ENCODE measurements at places on chromosomes 1 and 21. TPM values are rescaled to one million over a fixed set of nuclear protein-coding genes. Genes with fewer than 3 reads are reported as not detected.

DNA sequence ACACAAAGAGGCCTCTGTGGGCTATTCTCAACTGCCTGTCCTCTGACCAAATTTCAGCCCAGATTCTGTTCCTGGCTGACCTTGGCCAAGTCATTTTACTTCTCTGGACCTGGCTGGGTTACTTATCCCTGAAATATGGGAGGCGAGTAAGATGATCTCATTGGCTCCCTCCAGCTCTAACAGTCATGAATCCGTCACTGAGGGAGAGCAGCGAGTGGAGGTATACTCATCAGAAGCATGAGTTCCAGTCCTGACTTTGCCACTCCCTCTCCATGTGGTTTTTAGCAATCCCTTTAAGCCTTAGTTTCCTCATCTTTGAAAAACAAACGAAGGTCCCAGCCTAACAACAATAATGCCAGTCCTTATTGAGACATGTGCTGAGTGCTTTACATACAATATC, 63.5 kb downstream of the CCDC185 start:
- H3K4me3 ChIP-seq: no peak overlapping the region
- no peak for DNase-seq
- H3K4me1 ChIP-seq: no peaks in the 10 kb centered on the region
- no peaks in the 10 kb centered on the region for H3K36me3 ChIP-seq
- no peaks in the 10 kb centered on the region for H3K27me3 ChIP-seq

GRCh38 chr1:20383631-20384030, 93.0 kb downstream of the VWA5B1 start:
- H3K4me1 ChIP-seq: no peaks in the 10 kb centered on the region
- H3K27me3 ChIP-seq: peaks cover 48% of the 10 kb centered on the region
- no peak overlapping the region for H3K4me3 ChIP-seq
- no peak overlapping the region for H3K27ac ChIP-seq
- H3K36me3 ChIP-seq: no peaks in the 10 kb centered on the region

- no peak overlapping the region for H3K4me3 ChIP-seq
- H3K27me3 ChIP-seq: no peaks in the 10 kb centered on the region
- H3K27ac ChIP-seq: no peak overlapping the region
Observed at GRCh38 chr1:229127301-229127700, 143.6 kb upstream of the RAB4A start.

DNA sequence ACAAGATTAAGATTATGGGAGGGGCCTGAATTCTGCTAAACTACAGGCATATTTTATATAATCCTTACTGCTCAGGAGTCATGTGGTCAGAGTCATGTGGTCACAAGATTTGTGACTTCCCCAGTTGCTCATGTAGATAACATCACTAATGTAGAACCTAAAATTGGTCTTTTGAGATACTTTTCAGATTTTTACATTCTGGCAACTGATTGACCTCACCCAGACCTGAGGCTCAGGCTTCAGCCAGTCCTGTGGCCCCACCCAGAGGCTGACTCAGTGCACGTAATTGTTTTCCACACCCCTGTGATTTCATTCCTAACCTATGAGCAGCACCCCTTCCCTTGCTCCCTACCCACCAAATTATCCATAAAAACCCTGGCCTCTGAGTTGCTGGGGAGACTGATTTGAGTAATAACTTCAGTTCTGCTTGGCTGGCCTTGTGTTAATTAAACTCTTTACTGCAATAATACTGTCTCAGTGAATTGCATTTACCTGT, 41.7 kb upstream of the ZNF326 start:
- H3K4me3 ChIP-seq: no peak overlapping the region
- H3K27ac ChIP-seq: peak overlapping the region; percentile 50
- H3K36me3 ChIP-seq: no peaks in the 10 kb centered on the region

GRCh38 chr1:150109586-150109985, 40.1 kb upstream of the PLEKHO1 start:
- no peak overlapping the region for H3K4me3 ChIP-seq
- no peaks in the 10 kb centered on the region for H3K4me1 ChIP-seq
- H3K36me3 ChIP-seq: no peaks in the 10 kb centered on the region
- no peak overlapping the region for H3K27ac ChIP-seq

DNA sequence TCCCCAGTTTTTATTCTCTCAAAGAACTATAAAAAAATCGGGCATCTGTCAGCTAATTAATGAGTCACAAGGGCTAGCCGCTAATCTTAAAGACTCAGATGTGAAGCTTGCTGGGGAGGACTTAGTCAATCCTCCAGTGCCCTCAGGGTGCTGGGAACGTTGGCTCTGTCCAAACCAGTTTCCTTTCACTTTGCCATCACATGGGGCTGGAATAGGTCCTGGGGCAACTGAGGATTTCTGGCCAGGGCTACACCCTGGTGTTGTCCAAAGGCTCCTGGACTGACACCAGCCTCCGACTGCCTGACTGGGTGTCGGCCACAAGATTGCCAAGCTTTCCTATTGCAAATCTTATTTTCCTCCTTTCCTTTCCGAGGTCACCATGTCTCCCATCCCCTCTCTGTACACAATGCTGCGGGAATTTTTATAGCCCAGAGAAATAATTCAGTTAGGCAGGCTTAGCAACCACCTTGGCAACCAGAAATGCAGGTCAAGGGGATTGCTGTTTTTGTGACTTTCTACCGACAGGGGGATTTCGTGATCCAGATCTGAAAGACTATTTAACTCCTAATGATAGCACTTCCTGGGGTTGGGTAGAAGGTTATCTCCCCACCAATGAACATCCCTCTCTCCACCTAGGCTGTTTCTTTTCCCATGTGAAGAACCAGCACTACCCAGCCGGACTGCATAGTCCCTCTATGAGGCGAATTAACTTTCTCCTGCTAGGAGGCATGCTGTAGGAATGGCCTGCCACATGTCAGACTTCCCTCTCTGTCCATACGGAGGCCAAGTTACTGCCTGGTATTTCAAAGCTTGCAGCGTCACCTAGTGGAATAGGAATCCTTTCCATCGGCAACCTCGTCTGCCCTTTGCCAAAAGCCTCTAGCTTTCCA, 29.9 kb upstream of the CTBS start:
- H3K27me3 ChIP-seq: no peaks in the 10 kb centered on the region
- no peaks in the 10 kb centered on the region for H3K36me3 ChIP-seq
- H3K4me1 ChIP-seq: no peaks in the 10 kb centered on the region
- no peak overlapping the region for H3K4me3 ChIP-seq

DNA sequence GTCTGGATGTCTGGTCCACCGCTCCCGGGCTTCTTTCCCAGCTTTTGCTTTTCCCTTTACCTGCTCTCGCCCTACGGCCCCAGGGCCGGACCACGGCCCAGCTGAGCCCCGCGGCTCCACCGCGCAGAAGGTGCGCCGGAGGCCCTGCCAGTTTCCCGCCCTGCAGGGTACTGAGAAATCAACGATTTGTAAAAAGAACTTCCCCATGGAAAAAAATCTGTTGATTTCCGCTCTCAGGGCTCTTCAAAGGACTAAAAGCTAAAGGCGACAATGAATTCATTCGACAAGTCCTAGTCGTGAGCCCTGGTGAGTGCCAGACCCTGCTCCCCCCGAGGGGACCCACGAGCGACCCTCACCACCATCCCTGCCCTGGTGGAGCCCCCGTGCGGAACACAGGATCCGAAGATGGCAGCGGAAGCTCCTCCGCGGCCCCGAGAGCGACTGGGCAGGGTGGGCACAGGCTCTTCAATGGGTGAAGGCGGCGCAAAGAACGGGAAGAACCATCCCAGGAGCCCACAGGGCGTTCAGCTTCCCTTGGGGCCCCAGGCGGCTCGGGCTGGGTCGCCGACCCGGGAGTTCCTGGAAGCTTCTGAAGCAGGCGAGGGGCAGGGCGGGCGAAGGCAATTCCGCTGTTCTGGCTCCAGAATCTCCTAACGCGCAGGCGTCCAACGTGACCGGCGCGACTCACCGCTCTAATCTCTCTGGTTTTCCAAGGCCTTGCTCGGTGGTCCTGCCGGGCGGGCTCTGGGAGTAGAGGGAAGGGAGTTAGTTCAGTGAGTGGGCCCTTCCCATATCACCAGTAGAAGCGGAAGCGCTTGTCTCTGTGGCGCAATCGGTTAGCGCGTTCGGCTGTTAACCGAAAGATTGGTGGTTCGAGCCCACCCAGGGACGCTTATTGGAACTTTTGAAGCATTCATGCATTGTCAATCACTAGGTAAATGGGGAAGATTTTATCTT, 6.6 kb upstream of the RNU1-2 start:
- H3K27me3 ChIP-seq: no peaks in the 10 kb centered on the region
- H3K27ac ChIP-seq: peak overlapping the region; percentile 92
- DNase-seq: peak; percentile 85
- no peaks in the 10 kb centered on the region for H3K36me3 ChIP-seq

- H3K36me3 ChIP-seq: no peaks in the 10 kb centered on the region
- DNase-seq: no peak
- H3K4me3 ChIP-seq: no peak overlapping the region
- H3K4me1 ChIP-seq: no peaks in the 10 kb centered on the region
Observed at GRCh38 chr1:72432645-72433267, 150.4 kb upstream of the NEGR1 start.

DNA sequence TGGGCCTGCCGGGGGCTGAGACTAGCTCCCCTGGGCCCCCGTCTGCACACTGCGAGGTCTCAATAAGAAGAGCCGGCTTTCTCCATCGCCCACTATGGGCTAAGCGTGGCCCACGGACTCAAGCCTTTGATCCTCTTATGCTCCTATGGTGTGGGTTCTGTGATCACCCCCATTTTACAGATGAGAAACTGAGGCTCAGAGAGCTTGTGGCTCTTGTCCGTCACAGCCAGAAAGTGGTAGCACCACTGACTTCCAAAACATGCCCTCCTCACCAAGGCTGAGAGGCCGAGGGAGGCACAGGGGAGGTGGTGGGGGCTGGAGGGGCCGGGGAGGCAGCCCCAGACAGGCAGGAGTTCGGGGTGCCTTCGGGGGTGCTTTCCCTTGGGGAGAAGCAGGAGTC, 39.0 kb upstream of the CASZ1 start:
- no peak overlapping the region for H3K27ac ChIP-seq
- DNase-seq: no peak
- peaks cover 9% of the 10 kb centered on the region for H3K27me3 ChIP-seq
- no peak overlapping the region for H3K4me3 ChIP-seq
- peaks cover 5% of the 10 kb centered on the region for H3K4me1 ChIP-seq

GRCh38 chr1:935751-936231, 12.1 kb downstream of the SAMD11 start:
- H3K36me3 ChIP-seq: no peaks in the 10 kb centered on the region
- no peak overlapping the region for H3K27ac ChIP-seq
- H3K4me1 ChIP-seq: peaks cover 44% of the 10 kb centered on the region

GRCh38 chr1:229114850-229115365, 156.0 kb upstream of the RAB4A start:
- H3K36me3 ChIP-seq: no peaks in the 10 kb centered on the region
- no peak overlapping the region for H3K4me3 ChIP-seq
- peaks cover 24% of the 10 kb centered on the region for H3K4me1 ChIP-seq
- no peak for DNase-seq
- no peaks in the 10 kb centered on the region for H3K27me3 ChIP-seq

DNA sequence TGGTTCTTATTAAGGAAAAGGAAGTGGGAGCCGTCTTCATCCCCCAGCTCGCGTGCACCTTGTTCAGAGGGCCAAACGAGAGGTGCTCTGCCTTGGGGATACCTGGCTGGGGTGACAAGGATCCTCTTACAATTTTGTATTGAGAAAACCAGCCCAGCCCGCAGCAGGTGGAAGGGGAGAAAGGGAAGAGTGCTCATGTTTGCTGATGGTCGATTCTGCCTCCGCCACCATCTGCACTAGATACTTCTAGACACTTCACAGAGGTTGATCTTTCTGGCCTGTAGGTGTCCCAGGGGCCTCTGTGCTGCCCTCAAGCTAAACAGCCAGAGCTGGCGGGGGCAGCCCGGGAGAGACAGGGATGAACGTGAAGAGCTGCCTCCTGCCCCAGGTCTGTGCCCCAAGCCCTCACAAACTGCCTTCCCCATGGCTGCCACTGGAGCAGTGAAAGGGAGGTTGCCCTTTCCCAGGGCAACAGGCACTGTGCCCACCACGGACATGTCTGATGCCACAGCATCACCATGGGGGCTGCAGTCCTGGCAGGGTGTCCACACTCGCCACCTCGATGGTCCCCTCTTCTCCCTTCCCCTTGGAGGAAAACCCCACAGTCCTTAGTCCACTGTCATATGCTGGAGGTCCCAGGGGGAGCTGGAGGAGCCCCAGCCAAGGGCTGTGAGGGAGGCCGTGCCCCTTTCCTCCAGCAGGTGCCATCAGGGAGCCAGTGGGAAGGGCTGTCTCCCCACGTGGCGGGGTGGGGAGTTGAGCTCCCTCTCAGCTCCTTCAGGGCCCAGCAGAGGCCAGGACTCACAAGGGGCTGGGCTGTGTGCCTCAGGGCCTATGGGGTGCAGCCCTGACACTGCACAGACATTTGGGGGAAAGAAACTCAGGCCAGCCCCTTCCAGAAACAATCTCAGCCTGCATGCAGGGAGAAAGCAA, 8.1 kb downstream of the ADPRS start:
- H3K27me3 ChIP-seq: no peaks in the 10 kb centered on the region
- no peak overlapping the region for H3K27ac ChIP-seq
- H3K36me3 ChIP-seq: no peaks in the 10 kb centered on the region
- H3K4me3 ChIP-seq: no peak overlapping the region

DNA sequence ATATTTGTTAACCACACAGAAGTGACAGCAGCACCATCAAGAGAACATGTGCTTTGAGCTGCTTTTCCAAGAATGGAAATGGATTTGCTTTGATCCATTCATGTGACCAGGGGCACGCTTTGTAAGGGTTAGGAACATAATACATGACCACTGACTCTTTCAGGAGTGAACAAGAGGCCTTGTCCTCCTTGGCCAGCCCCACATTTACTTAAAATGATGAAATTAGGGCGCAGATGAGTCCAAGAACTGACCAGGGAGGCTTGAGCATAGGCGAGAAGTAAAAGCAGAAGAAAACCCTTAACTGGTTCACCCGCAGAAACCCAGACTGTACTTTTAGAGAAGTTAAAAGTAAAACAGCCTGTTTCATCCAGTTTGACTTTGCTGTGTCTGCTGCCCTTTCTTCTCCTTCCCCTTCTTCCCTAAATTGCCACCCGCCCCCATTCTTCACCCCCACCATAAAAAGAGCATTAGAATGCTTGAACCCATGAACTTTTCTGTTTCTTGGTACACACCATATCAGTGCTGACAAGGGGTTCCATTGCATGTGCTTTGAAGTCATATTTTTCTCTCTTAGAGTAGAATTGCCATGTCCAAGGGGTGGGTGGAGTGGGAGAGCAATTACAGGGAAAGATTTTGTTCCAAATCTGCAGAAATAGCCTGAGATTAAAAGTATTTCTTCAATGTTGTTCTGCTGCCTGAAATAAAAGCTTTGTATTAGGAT, 2.6 kb upstream of the GLUL start:
- DNase-seq: no peak
- no peaks in the 10 kb centered on the region for H3K27me3 ChIP-seq
- peaks cover 18% of the 10 kb centered on the region for H3K4me1 ChIP-seq
- no peak overlapping the region for H3K27ac ChIP-seq

The MRPL20 gene
- 176 TPM for polyA plus RNA-seq

The AIM2 gene
- 1.1 TPM for polyA plus RNA-seq

The CFAP126 gene
- polyA plus RNA-seq: not detected

The WASF2 gene
- 61.1 TPM for polyA plus RNA-seq

The NHLH1 gene
- polyA plus RNA-seq: not detected

The FCAMR gene
- polyA plus RNA-seq: not detected

The PUSL1 gene
- 27.4 TPM for polyA plus RNA-seq

The SLC6A9 gene
- polyA plus RNA-seq: 24.9 TPM

The MYOG gene
- polyA plus RNA-seq: not detected

The ALG6 gene
- polyA plus RNA-seq: 12.4 TPM

The PIK3R3 gene
- 8.4 TPM for polyA plus RNA-seq

The AIRE gene
- polyA plus RNA-seq: 0.32 TPM

Data from hepatocyte (in vitro differentiated cells).